ENCODE measurements at places on chromosomes 12 and 14.

DNA sequence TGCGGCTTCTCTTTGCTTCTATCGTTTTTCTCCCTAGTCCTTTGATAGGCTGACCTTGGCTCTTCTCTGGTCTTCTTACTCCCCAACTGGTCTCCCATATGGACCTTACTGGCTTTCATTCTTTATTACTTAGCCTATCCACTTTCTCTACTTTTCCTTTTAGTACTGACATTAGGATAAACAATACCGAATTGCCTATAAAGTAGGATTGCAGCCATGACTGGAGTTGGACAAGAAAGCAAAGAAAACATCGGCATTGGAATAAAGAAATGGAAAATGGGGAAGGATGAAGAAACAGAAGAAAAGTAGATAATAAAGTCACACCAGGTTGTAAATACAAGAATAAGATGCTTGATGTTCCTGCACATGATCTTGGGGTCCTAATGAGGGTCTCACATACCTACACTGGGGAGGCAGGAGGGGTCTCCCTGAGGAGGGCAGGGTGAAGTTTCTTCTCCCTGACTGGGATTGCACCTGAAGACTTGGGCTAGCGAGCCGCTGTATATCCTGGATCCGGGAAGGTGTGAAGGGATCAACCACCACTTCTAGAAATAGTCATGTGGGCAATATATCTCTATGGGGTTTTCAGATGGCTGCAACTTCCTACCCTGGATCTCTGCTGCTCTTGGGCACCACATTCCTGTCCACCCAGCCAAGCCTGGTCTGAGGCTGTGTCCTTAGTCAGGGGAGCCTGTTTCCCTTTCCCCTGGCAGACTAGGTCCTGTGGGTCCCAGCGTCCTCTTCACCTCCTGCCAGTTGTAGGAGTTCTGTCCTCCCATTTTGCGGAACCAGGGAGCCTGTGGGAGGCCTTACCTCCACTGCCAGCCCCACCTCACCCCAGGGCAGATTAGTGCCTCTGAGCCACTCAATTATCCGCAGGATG lies 13.1 kb downstream of the NKX2-1 start:
- no peak for DNase-seq

GRCh38 chr12:41189395-41190251 lies 1.5 kb downstream of the PDZRN4 start:
- DNase-seq, result no peak

DNA sequence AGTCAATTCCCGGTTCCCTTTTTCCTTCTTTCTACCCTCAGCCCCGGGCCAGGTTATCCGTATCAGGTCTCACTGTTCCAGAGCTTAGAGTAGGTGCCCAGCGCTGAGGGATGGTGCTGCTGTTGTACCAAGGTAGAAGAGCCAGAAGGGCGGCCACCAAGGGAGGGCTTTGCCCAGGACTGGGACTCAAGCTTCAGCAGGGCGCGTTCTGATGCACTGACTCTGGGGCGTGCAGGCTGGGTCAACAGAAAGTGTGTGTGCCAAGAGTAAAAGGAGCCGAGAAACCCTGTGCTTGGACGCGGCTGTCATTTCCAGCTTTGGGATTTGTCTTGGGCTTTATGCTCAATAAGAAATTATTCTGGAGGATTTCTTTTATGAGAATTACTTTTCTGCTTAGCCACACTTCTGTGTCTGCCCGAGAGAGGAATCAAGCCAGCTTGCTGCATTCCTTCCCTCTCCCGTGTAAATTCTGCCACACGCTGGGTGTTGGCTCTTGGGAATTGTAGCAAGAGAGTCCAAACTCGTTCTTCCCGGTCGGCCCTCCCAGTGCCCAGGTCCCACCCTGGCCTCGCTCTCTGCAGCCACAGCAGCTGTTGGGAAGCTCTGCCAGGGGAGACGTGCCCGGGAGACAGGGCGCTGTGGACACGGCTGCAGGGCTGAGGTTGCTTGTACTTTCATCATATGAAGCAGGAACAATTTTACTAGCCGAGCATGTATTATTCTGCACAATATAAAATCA lies 98.0 kb downstream of the FBXL14 start:
- no peak for DNase-seq

DNA sequence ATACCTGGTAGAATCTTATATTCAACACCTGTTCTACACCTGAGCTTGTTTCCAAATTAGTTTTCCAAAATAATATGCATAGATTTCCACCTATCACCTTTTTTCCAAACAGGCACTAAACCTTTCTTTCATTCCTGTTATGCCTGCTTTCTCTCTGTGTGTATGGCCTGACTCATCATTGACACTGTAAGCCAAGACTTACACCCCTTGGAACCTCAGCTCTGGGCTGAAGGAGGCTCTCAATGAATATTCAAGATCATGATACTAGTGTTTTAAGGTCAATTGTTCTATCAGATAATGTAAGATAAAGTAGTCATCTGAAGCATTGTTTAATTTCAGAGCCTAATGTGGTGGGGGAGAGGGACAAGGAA lies 1193.3 kb downstream of the FLRT2 start:
- DNase-seq, result no peak

- DNase-seq, result no peak
Measured at GRCh38 chr14:23306412-23307145, at the start of gene BCL2L2. Gene BCL2L2 (plus strand): TSS chr14:23306833. CDS start chr14:23307768, 935 bp downstream.

DNA sequence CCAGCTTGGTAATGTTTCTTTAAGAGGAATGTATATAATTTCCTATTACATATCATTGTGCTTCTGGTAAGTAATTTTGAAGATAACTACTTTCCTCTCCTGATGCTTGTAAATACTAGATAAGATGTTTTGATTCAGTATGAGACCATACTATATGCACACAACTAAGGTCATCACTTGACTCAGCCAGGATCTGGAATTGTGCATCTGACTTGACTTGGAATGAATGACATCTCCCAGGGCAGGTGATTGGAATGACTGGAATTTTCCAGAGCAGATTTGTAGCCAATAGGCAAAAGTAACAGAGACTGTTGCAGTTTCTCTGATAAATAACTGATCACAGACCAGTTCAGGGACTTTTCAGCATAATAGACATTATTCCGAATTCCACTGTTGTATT lies 11.1 kb downstream of the BEST3 start:
- no peak for DNase-seq

DNA sequence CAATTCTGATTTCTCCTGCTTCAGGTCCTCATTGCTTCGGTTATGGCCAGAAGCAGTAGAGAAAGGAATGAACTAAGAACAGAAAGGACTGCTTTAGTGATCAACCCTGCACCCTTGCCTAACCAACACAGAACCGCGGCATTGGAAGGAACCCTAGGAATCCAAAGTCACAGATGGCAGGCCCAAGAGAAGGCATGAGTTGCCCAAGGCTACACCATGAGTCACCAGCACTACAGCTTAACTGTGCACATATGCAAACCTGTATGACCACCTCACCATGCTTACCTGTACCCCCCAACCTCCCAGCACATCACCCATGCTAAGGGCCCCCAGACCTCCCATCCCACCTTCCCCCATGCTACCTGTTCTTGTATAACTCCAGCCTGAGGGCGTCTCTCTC lies 25.9 kb upstream of the BLTP3B start:
- no peak for DNase-seq

DNA sequence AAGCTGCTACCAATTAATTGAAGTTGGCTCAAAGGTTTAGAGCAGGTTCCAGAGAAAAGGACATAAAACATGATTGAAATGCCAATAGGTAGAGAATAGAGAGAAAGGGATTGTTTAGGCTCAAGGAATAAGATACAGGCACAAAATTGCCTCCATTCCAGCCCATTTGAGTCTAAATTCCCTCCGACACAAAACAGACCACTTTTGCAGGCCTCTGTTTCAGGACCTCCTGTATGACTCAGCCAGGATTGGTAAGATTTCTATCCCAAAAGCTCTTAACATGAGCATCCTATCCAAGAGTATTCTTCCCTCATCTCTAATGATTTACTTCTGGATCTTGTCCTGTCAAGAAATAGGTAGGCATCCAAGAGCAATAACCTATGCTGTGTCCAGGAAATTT lies 123.5 kb downstream of the STAB2 start:
- DNase-seq, result no peak

DNA sequence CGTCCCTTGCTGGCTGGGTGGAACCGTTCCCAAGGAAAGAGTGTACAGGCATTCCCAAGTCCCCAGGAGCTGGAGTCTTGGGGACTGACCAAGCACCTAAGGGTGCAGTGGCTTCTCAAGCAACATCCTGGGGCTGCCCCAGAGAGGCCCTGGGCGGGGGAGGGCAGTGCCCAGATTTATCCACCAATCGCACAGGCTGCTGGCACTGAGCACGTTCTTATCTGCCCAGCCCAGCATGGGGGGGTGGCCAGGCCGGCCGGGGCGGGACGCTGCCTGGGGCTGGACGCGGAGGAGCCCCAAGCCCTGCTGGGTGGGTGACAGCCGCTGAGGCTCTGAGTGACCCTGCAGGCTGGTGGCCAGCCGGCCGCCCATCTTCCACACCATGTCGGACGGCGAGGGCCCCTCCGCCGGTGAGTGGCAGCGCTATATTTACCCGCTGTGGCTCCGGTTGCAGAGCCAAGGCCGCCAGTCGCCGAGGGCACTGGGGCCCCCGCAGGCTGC lies 53.4 kb downstream of the CYP46A1 start:
- no peak for DNase-seq

GRCh38 chr14:99546234-99546879 lies 57.6 kb downstream of the CCDC85C start:
- no peak for DNase-seq

DNA sequence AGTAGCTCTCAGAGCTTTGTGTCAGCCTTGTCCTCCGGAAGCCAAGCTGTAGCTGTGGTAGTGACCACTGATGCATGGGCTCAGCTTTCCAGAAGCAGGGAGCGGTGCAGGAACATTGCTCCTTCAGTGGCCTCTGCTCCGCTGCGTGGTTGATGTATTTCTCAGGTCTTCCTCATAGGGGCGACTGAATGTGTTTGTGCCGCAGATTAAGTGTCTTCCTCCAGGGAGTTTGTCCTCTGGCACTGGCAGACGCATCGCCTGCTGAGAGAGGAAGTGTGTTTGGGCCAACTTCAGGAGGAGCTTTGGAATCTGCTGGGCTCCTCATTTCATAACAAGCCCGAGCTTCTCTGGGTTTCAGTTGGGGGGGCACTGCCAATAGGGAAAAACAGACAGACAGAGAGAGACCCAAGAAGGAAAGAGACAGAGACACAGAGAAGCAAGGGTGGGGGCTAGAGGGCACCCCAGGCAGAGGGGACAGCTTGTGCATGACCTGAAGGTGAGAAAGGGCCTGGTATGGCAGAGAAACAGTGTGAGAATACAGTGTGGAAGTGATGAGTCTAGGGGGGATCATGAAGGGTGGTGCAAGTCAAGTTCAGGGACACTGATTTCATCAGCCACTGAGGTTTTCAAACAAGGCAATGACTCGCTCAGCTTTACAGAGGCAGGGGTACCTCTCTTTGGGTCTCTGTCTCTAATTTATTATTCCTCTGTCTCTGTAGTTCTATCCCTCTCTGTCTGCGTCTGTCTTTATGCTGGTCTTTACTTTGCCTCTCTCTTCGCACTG lies 69.4 kb upstream of the PRIMA1 start:
- DNase-seq, result no peak

- DNase-seq, result no peak
Measured at GRCh38 chr12:857611-858010, 91.9 kb downstream of the RAD52 start.

DNA sequence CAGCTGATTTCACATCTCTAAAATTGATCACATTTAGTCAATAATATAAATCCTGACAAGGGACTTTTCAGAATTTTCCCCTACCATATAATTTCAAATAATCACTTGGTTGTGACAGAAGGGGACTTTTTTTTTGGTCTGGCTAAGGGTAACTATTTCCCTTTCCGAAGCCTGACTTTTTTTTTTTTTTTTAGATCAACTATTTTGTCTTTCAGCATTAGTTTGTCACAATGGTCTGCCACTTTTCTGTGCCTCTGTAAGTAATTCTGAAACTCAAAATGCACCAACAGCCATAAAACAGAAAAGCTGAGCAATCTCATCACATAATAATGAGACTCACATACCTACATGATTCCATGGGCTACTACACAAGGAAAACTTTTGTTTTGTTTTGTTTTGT lies 266.4 kb downstream of the SSPN start:
- no peak for DNase-seq

DNA sequence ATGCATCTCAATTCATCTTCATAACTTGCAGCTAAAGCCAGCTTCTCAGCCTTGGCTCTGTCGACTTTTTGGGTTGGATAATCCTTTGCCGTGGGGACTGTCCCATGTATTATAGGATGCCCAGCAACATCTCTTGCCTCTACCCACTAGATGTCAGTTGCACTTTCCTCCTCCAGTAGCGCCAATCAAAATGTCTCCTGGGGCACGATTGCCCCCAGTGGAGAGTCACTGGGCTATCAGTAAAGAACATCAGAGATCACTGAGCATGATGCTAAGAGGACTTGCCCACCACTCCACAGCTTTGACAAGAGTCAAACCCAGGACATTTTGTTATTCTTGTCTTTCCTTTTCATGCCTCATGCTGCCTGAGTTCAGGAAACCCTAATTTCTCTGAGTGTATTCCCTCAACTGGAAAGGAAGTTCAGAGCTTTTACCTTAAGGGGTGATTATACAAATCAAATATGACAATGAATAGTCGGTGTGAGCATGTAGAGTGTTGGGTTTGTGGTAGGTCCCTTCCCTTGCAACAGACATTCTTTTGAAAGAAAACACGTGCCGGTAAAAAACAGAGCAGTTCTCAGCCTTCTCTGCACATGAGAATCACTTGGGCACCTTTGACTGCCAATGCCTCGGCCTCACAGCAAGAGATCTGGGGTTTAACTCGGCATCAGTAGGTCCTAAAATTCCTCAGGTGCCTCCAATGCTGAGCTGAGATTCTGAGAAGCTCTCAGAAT lies 980.6 kb downstream of the VRK1 start:
- no peak for DNase-seq

DNA sequence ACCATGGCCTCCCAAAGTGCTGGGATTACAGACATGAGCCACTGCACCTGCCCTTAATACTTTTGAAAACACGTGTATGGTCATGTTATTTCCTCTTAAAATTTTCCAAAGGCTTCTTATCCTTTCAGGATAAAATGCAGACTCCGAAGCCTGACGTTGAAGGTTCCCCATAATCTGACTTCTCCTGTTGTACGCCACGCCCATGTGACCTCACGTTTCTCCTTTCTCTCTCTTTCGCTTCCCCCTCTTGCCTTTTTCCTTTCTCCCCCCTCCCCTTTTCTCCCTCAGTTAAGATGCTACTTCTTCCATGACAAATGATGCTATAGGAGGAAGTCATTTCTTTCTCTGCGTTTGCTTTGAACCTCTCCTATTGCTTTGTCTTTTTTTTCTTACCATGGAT lies 266.0 kb downstream of the FBXL14 start:
- DNase-seq, result no peak

- no peak for DNase-seq
Measured at GRCh38 chr12:70721216-70721615, 84.0 kb upstream of the PTPRB start.
